ENCODE measurements at places on chromosomes 4 and X. TPM values are rescaled to one million over a fixed set of nuclear protein-coding genes. Genes with fewer than 3 reads are reported as not detected.

Gene STK32B
- total RNA-seq, result not detected

- H3K4me3 ChIP-seq, result no peak overlapping the region
- peak overlapping the region; percentile 42 for H3K27ac ChIP-seq
- H3K27me3 ChIP-seq, result no peaks in the 10 kb centered on the region
- DNase-seq, result no peak
- peaks cover 81% of the 10 kb centered on the region for H3K4me1 ChIP-seq
These were observed 128.9 kb downstream of the SH3KBP1 start for GRCh38 chrX:19758539-19758938.

GRCh38 chrX:80511969-80512760 lies 91.9 kb downstream of the TENT5D start:
- DNase-seq, result no peak
- H3K36me3 ChIP-seq, result no peaks in the 10 kb centered on the region
- H3K27me3 ChIP-seq, result no peaks in the 10 kb centered on the region
- H3K4me1 ChIP-seq, result no peaks in the 10 kb centered on the region
- H3K4me3 ChIP-seq, result no peak overlapping the region
- H3K27ac ChIP-seq, result no peak overlapping the region

DNA sequence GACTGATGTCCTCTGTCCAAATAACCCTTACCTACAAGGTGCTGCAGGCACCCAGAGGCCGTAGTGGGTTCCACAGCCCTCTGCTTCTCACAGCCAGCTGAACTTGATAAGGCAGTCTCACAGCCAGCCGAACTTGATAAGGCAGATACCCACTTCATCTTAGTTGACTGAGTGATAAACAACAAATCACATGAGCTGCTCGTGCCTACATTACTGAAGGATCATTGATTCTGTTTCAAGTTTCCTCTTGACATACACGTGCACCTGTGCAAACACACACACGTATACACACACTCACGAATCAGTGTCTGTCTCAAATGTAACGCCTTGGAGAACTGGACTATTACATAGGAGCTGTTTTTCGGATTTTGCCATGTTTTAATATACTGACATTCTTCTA lies 276.3 kb downstream of the DCTD start:
- H3K27me3 ChIP-seq, result peaks cover 2% of the 10 kb centered on the region
- H3K4me1 ChIP-seq, result no peaks in the 10 kb centered on the region
- no peaks in the 10 kb centered on the region for H3K36me3 ChIP-seq
- H3K27ac ChIP-seq, result no peak overlapping the region
- no peak overlapping the region for H3K4me3 ChIP-seq
- DNase-seq, result no peak

Gene NKX3-2
- total RNA-seq, result not detected

- H3K4me3 ChIP-seq, result no peak overlapping the region
- no peak for DNase-seq
- no peaks in the 10 kb centered on the region for H3K4me1 ChIP-seq
- no peaks in the 10 kb centered on the region for H3K36me3 ChIP-seq
These were observed 88.9 kb downstream of the UBE2K start for GRCh38 chr4:39786838-39787237.

- no peak overlapping the region for H3K27ac ChIP-seq
- peaks cover 24% of the 10 kb centered on the region for H3K4me1 ChIP-seq
- H3K4me3 ChIP-seq, result peak overlapping the region; percentile 61
- no peaks in the 10 kb centered on the region for H3K36me3 ChIP-seq
- DNase-seq, result peak; percentile 9
These were observed 578 bp upstream of the DKK2 start for GRCh38 chr4:107036584-107037198.

DNA sequence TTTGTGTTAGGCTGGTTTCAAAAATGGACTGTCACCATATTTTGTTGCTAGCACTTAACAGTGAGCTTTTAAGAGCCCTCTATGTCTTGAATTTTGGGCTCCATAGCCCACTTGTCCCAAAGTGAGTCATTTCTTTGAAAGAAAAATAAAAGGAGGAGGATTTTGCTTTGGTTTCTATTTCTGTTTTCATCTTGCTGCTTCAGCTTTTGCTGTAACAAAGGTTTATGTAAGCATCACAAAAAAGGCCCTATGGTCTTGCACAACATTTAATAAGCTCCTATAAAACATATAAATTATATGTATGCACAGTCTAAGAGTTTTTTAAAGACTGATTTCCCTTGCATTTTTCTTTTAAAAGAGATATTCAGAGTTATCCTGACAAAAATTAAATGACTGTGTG lies 105.2 kb downstream of the PHOX2B start:
- H3K36me3 ChIP-seq, result no peaks in the 10 kb centered on the region
- no peak for DNase-seq
- H3K27ac ChIP-seq, result no peak overlapping the region
- H3K27me3 ChIP-seq, result peaks cover 18% of the 10 kb centered on the region
- H3K4me3 ChIP-seq, result no peak overlapping the region
- no peaks in the 10 kb centered on the region for H3K4me1 ChIP-seq
